ENCODE measurements at places on chromosomes 11 and 22.

- DNase-seq, result no peak
Observed at GRCh38 chr11:11230802-11231562, 122.1 kb downstream of the CSNK2A3 start.

GRCh38 chr11:74417379-74417804 lies 19.2 kb upstream of the PGM2L1 start:
- no peak for DNase-seq

GRCh38 chr11:118530180-118530682 lies 761 bp upstream of the TMEM25 start:
- no peak for DNase-seq

DNA sequence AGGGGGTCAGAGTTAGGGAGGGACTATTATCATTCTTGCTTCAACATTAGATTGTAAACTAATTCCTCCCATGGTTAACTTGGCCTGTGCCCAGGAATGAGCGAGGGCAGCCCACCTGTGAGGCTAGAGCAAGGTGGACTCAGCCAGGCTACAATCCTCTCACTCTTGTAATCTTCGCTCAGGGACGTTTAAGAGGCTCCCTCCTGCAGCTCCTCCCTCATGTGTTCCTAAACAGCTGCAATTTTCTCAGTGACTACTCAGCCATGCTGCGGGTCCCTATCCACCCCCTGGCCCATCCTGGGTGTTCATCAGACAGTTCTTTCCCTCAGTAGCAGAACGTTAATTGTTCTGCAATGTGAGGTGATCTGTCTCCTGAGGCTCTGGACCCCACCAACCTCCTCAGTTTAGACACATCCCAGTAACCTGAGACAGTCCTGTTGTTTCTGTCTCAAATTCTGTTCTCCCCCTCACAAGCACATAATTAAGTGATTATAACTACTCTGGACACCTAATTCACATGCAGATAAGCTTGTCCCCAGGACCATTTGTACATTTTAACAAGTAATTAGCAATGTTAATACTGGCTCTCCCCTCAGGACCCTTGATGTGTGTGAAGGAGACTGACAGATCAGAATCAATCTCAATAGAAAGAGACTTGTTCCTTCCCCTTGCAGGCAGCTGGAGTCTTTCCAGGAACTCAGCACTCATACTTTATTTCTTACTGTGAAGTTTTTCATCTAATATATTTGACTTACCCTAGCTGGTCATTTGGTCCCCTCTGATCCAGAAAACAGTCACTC lies 337.2 kb upstream of the B3GAT1 start:
- DNase-seq, result no peak

GRCh38 chr11:107408762-107409211 lies 48.8 kb downstream of the CWF19L2 start:
- no peak for DNase-seq

Measured in NCI-H187 (cell line).